Esophagus muscularis mucosa (tissue), 4 donors: ENCODE measurements at places on chromosomes 13 and 19. TPM values are rescaled to one million over a fixed set of nuclear protein-coding genes. Genes with fewer than 3 reads are reported as not detected.
A peak's percentile ranks its signal among the peaks of the same experiment; 100 is the strongest.

CEACAM16 gene
- not detected for total RNA-seq

NXNL1 gene
- total RNA-seq, result not detected

TMEM145 gene
- not detected for total RNA-seq

KL gene
- 6.7 TPM for total RNA-seq

SMIM24 gene
- not detected for total RNA-seq

TBXA2R gene
- 4.8 TPM for total RNA-seq

PSG2 gene
- total RNA-seq, result not detected

PDE4C gene
- total RNA-seq, result 0.66 TPM

HS6ST3 gene
- 12.4 TPM for total RNA-seq

TFPT gene
- 16.1 TPM for total RNA-seq

FAAP24 gene
- 0.66 TPM for total RNA-seq

DNA sequence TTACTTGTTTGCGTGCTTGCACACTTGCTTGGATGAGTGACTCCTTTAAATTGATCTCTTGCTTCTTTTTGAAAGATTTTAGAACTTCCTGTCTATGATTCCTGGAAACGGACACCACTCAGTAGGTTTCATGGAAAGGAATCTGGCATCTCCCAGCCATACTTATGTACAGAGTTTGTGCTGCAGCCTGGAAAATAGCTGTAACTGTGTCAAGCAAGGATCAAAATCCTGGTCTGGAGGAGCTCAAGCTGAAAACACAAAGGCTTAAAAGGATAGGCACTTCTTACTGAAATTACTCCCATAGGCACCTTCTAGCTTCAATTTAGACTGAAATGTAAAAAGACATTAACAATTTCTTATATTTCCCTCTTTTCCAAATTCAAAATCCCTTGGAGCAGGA, 1.4 kb upstream of the FREM2 start:
- peaks cover 28% of the 10 kb centered on the region for H3K4me1 ChIP-seq
- H3K36me3 ChIP-seq, result no peaks in the 10 kb centered on the region

DNA sequence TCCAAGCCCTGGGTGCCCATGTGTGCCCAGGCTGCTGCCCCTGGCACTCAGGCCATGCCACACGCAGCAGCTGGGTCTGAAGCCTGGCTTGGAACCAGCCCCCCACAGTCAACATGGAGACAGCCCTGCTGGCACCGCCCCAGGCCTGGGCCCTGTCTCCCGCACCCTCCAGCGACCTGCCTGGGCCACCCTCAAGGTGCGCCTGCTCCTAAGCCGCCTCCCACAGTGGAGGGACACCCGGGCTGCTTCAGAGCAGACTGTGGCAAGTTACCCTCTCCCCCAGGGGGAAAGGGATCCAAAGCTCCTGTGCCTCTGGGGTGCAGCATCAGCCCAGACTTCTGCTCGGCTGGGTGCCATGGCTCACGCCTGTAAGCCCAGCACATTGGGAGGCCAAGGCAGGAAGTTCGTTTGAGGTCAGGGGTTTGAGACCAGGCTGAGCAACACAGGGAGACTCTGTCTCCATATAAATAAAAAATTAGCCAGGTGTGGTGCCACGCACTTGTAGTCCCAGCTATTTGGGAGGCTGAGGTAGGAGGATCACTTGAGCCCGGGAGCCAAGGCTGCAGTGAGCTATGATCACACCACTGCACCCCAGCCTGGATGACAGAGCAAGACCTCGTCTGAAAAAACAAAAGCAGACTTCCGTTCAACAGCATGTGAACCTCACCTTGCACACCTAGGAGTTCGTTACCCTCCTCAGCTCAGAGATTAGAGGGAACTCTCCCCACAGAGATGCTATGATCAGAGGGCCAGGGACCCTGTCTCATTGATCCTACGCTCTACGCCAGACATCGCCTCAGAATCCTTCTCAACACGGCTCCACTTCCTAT, 15.6 kb downstream of the ELL start:
- H3K4me1 ChIP-seq, result peaks cover 94% of the 10 kb centered on the region
- peak overlapping the region; percentile 72 for H3K27ac ChIP-seq
- H3K27me3 ChIP-seq, result no peaks in the 10 kb centered on the region
- H3K36me3 ChIP-seq, result no peaks in the 10 kb centered on the region
- no peak overlapping the region for H3K4me3 ChIP-seq
- no peak for DNase-seq

GRCh38 chr13:80783926-80784565, 443.1 kb upstream of the SPRY2 start:
- H3K4me3 ChIP-seq, result no peak overlapping the region
- peak overlapping the region; percentile 10 for H3K27ac ChIP-seq
- no peak for DNase-seq
- no peaks in the 10 kb centered on the region for H3K27me3 ChIP-seq

- H3K36me3 ChIP-seq, result no peaks in the 10 kb centered on the region
- H3K4me3 ChIP-seq, result no peak overlapping the region
- H3K27ac ChIP-seq, result no peak overlapping the region
- no peak for DNase-seq
- H3K4me1 ChIP-seq, result peaks cover 86% of the 10 kb centered on the region
- H3K27me3 ChIP-seq, result no peaks in the 10 kb centered on the region
Measured at GRCh38 chr13:40343550-40344269, 322.7 kb downstream of the FOXO1 start.

DNA sequence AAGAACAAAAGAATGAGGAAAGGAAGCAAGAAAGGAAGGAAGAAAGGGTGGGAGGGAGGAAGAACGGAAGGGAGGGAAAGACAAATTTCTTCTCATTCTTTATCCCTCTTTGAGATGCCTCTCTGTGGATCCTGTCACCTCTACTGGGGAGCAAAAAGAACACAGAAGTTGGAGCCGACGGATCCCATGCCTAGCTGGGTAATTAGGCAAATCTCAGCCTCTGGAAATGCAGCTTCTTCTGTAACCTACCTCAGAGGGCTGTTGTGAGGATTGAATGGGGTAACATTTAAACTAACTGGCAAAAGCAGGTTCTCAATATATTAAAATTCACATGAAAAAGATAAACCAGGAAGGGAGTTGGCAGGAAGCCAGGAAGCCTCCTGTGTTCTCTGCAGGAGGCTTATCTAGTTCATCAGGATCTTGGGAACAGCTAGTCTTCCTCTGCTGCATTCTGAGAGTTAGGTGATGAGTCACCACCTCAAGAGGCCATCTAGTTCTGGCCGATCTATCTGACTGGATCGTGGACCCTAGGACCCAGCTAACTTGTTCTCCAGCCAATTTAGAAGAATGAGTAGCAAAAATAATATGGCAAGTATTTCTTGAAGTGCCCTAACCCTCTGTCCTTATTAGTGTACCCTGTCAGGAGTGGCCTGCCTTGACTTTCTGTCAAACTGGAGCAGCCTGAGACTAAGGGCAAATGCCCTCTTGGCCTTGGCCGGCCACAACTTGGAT, 15.2 kb upstream of the CPB2 start:
- H3K27me3 ChIP-seq, result no peaks in the 10 kb centered on the region
- no peak overlapping the region for H3K4me3 ChIP-seq
- H3K4me1 ChIP-seq, result no peaks in the 10 kb centered on the region
- no peak overlapping the region for H3K27ac ChIP-seq
- no peak for DNase-seq

GRCh38 chr19:16064209-16064889, 11.9 kb upstream of the TPM4 start:
- no peak overlapping the region for H3K4me3 ChIP-seq
- peak overlapping the region; percentile 100 for H3K27ac ChIP-seq
- peaks cover 14% of the 10 kb centered on the region for H3K4me1 ChIP-seq
- no peaks in the 10 kb centered on the region for H3K36me3 ChIP-seq
- no peaks in the 10 kb centered on the region for H3K27me3 ChIP-seq

DNA sequence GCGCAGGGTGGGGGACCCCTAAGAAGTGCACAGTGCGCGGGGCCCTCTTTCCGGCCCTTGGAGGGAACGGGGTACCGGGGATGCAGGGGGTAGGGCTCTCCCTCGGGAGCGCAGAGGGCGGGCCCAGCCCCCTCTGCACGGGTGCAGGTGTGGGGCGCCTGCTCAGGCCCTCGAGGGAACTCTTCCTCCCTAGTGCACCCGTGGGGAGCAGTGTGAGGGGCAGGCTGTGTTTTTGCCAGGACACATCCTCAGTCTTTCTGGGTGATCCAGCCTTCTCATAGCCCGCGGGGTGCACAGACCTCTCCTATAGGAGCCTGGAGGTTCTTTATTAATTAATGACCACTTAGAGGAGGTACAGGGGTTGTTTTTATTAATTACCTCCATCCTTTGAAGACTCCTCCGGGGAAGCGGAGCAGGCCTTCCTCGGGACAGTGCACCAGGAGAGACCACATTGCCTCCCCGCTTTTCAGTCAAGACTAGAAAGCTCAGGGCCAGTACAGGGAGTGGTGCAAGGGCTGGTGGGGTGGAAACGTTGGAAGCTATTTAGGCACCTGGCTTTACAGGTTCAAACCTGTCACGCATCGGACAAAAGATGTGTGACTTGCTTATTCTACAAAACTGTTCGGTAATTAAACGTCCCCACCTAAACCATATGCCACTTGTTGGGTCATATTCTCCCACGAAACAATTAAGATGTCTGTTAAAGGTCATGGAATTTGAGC, 598 bp upstream of the GJB6 start:
- H3K4me1 ChIP-seq, result peaks cover 13% of the 10 kb centered on the region
- H3K36me3 ChIP-seq, result no peaks in the 10 kb centered on the region
- no peak overlapping the region for H3K27ac ChIP-seq
- DNase-seq, result no peak
- peak overlapping the region; percentile 28 for H3K4me3 ChIP-seq

- H3K27me3 ChIP-seq, result no peaks in the 10 kb centered on the region
- no peak overlapping the region for H3K27ac ChIP-seq
Measured at GRCh38 chr19:55677572-55678028, 2.6 kb downstream of the EPN1 start.

DNA sequence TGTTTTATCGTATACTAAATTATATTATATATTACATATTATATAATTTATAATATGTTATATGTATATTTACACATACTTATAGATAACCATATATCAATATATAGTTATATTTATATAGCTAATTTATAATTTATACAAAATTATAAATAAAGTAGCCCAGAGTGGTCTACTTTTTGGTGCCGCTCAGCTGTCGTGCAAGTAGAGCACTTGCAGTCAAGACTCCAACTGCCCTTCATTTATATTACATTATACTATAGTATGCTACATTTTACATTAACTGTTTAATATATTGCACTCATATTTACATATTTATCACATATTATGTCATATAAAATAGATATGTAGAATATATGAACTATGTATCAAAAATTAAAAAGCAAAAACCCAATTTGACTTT, 1124.7 kb upstream of the MIR17HG start:
- H3K4me1 ChIP-seq, result no peaks in the 10 kb centered on the region
- no peak overlapping the region for H3K27ac ChIP-seq
- DNase-seq, result no peak
- no peak overlapping the region for H3K4me3 ChIP-seq

- peaks cover 6% of the 10 kb centered on the region for H3K36me3 ChIP-seq
- no peak overlapping the region for H3K4me3 ChIP-seq
- no peaks in the 10 kb centered on the region for H3K27me3 ChIP-seq
- H3K27ac ChIP-seq, result no peak overlapping the region
- DNase-seq, result no peak
Measured at GRCh38 chr13:48493066-48493765, 39.7 kb downstream of the RCBTB2 start.

- H3K4me3 ChIP-seq, result no peak overlapping the region
- H3K4me1 ChIP-seq, result no peaks in the 10 kb centered on the region
- no peak overlapping the region for H3K27ac ChIP-seq
Measured at GRCh38 chr13:51675385-51675784, 91.1 kb downstream of the WDFY2 start.

- no peaks in the 10 kb centered on the region for H3K36me3 ChIP-seq
- H3K4me1 ChIP-seq, result peaks cover 2% of the 10 kb centered on the region
- DNase-seq, result no peak
Measured at GRCh38 chr13:29458419-29458818, 137.1 kb downstream of the SLC7A1 start.

GRCh38 chr19:46124638-46125115, at the start of gene IGFL3:
IGFL3 (minus strand) TSS chr19:46124688; CDS start chr19:46124649, 39 bp downstream.
- H3K4me3 ChIP-seq, result no peak within 1 kb of the TSS
- DNase-seq, result peak; percentile 75
- H3K27me3 ChIP-seq, result no peaks in the 10 kb centered on the region
- H3K4me1 ChIP-seq, result no peaks in the 10 kb centered on the region
- H3K36me3 ChIP-seq, result no peaks in the 10 kb centered on the region
- H3K27ac ChIP-seq, result no peak within 1 kb of the TSS

GRCh38 chr13:74215420-74215819, 81.2 kb upstream of the KLF12 start:
- no peaks in the 10 kb centered on the region for H3K36me3 ChIP-seq
- peaks cover 14% of the 10 kb centered on the region for H3K4me1 ChIP-seq
- H3K4me3 ChIP-seq, result no peak overlapping the region
- no peak overlapping the region for H3K27ac ChIP-seq
- DNase-seq, result no peak
- no peaks in the 10 kb centered on the region for H3K27me3 ChIP-seq

GRCh38 chr13:51721496-51721895, 82.5 kb downstream of the DHRS12 start:
- no peaks in the 10 kb centered on the region for H3K27me3 ChIP-seq
- no peaks in the 10 kb centered on the region for H3K36me3 ChIP-seq
- no peak for DNase-seq
- H3K27ac ChIP-seq, result no peak overlapping the region

- no peaks in the 10 kb centered on the region for H3K27me3 ChIP-seq
- no peak overlapping the region for H3K27ac ChIP-seq
- peaks cover 6% of the 10 kb centered on the region for H3K36me3 ChIP-seq
- peak overlapping the region; percentile 89 for H3K4me3 ChIP-seq
- no peak for DNase-seq
Measured at GRCh38 chr19:3555653-3556422, 1.5 kb downstream of the MFSD12 start.

- no peak for DNase-seq
- H3K36me3 ChIP-seq, result no peaks in the 10 kb centered on the region
- H3K4me3 ChIP-seq, result no peak overlapping the region
- H3K27me3 ChIP-seq, result no peaks in the 10 kb centered on the region
- no peak overlapping the region for H3K27ac ChIP-seq
Measured at GRCh38 chr13:36000028-36000427, 131.2 kb downstream of the DCLK1 start.

GRCh38 chr19:41263042-41263849, 926 bp upstream of the HNRNPUL1 start:
- H3K27ac ChIP-seq, result peak overlapping the region; percentile 98
- H3K4me1 ChIP-seq, result peaks cover 40% of the 10 kb centered on the region
- H3K36me3 ChIP-seq, result peaks cover 32% of the 10 kb centered on the region
- peak overlapping the region; percentile 66 for H3K4me3 ChIP-seq

- H3K27me3 ChIP-seq, result no peaks in the 10 kb centered on the region
- H3K36me3 ChIP-seq, result no peaks in the 10 kb centered on the region
- no peak overlapping the region for H3K27ac ChIP-seq
- no peaks in the 10 kb centered on the region for H3K4me1 ChIP-seq
Measured at GRCh38 chr13:46235286-46235685, 23.6 kb downstream of the LRRC63 start.

- H3K27me3 ChIP-seq, result no peaks in the 10 kb centered on the region
- DNase-seq, result no peak
- no peaks in the 10 kb centered on the region for H3K4me1 ChIP-seq
- no peak overlapping the region for H3K27ac ChIP-seq
- H3K4me3 ChIP-seq, result no peak overlapping the region
Measured at GRCh38 chr13:22111152-22111783, 440.4 kb downstream of the FGF9 start.

- peak overlapping the region; percentile 47 for H3K4me3 ChIP-seq
- H3K4me1 ChIP-seq, result peaks cover 33% of the 10 kb centered on the region
- no peak for DNase-seq
- H3K27ac ChIP-seq, result no peak overlapping the region
- H3K36me3 ChIP-seq, result no peaks in the 10 kb centered on the region
- H3K27me3 ChIP-seq, result peaks cover 76% of the 10 kb centered on the region
Measured at GRCh38 chr13:99968521-99969452, 2.8 kb downstream of the ZIC5 start.
